NCI-H2081 treated with DMSO at 0.1 percent for 48 hours (cell line): ENCODE measurements at places on chromosomes 3 and 15.
A peak's percentile ranks its signal among the peaks of the same experiment; 100 is the strongest.

GRCh38 chr3:127733781-127734180, 61.0 kb downstream of the ABTB1 start:
- no peak for DNase-seq

- no peak for DNase-seq
Observed at GRCh38 chr3:190554197-190554596, 40.3 kb downstream of the IL1RAP start.

DNA sequence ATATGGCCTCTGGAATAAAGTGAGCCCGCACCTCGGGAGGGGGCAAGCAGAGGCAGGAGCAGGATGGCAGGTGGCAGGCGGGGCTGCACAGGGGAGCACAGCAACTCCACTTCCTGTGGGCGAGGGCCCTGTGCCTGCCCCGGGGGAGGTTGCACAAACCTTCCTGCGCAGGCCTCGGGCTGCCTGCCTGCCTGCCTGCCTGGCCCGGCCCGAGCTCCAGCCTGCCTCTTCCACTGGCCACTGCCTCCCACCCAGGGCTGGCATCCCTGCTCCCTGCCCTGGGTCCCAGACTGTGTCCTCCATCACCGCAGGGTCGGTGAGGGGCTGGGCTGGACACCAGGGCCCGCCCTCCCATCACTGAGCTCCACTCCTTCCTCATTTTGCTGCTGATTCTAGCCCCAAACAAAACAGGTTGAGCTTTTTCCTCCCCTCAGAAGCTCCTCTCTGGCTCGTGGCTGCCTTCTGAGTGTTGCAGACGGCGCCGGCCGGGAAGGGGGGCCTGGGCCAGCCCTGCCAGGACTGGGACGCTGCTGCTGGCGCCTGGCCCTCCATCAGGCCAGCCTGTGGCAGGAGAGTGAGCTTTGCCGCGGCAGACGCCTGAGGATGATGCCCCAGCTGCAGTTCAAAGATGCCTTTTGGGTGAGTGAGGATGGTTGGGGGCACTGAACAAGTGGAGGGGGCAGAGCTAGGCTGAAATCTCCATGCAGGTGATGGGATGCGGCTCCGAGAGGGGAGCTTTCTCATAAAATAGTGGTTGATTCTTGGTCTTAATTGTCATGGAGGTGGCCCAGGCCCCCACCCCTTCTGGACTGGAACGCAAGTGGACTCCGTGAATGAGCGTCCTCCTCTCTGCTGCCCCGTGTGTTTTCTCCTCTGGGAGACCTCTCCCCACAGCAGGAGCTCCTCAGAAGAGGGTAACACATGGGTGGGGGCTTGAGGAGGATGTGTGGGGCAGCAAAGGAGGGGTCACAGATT, at the start of gene PSTPIP1:
Gene PSTPIP1, plus strand, starts transcription at position 156 of the 975 bp plus-strand sequence. Its CDS starts 448 bp downstream, at position 604.
- no peak for DNase-seq

DNA sequence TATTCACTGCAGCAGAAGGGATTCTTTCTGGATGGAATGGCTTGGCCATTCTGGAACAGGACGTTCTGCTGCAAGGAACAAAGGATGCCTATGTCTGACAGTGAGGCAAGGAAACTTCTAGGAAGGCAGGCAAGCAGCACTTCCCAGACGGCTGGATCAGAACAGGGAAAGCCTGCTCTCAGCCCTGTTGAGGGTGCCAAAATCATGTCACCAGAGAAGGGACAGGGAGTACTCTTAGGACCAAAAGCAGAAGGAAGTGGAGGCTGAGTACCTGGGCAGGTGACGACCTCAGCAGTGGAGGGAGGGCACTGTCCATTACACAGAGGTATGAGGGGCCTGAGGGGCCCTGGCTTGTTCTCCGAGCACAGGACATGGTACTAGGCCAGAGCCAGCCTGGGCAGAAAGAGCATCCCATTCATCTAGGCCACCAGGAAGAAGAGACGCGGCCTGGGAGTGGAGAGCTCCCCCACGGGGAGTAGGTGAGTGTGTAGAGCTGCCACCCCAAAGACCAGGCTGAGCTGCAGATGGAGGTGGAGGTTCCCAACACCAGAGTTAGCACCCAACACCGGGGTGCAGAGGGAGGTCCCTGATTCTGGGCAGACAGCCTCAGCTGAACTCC, 9.6 kb downstream of the KLF15 start:
- DNase-seq: no peak

DNA sequence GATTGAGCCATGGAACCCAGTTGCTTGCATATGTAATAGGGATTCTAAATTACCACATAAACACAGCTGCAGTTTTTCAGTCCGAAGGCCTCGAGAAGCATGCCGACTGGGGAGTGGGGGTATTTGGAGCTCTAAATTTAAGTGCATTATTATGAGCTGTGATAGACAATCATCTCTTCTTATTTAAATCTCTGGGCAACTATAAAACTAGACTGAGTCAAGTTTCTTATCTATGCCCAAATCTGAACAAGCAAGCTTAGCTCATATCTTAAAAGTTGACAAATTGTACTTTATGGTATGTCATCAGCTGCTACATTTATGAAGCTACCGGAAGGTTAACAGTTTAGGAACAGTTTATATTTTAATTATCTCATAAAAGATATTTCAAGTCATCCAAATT, 19.5 kb upstream of the THRB start:
- no peak for DNase-seq

DNA sequence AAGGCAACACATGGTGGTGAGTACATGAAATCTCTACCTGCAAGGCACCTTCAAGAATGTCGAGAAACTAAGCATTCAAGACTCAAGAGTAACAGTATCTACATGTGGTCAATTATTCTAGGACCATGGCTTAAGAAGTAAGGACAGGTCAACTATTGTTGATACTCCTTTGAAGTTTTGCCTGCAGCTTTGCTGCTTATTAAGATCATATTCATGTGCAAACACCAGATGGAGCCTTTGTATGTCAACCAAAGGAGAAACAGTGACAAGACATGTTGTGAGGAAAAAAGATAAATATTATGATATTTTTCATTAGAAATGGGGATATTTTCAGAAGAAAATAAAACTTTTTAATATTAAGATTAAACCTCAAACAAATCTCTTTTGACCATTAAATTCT, 52.3 kb upstream of the FGF7 start:
- DNase-seq: no peak

DNA sequence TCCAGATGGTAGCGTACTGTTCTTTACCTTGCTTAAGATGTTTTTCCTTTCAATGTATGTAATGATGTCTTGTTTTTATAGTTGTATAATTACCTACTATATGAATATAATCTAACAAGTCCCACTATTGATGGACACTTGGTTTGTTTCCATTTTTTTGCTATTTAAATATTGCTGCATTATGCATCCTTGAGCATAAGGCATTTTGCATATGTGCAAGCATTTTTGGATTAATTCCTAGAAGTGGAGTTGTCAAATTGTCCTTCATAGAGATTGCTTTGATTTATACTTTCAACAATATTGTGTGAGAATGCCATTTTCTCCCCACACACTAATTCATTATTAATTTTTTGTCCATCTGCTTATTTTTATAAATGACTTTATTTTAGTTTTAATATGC, 17.7 kb downstream of the TOPAZ1 start:
- no peak for DNase-seq

DNA sequence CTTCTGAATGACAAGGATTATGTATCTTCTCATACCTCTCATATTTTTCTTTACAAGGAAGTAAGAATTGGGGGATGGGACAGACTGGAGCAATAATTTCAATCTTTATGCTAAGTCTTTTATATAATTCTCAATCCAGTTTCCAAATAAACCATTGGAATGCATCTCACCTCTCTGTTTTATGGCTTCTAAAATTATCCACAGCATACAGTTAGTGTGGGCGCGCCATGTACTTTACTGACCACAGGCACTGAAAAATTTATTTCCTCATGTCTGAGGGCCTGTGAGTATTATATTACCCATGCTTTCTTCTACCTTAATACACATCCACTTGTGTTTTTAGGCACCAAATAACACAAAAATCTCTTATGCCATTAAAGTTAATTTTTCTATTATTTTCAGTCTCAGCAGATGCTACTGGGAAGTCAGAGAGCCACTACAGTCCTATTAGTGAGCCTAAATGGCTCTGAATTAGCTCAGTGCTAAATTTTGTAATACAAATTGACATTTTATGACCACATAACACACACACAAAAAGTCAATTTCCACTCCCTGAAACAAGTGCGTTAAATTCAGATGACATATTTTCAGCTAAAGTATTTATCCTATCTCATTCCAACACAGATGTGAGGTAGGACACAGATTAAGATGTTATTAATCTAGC, 39.3 kb downstream of the SLITRK3 start:
- DNase-seq: no peak

- no peak for DNase-seq
Observed at GRCh38 chr3:58555203-58555602, 18.2 kb upstream of the ACOX2 start.

GRCh38 chr3:168285506-168285905, 189.8 kb upstream of the GOLIM4 start:
- no peak for DNase-seq

GRCh38 chr3:14646131-14646573, 5.4 kb upstream of the CCDC174 start:
- no peak for DNase-seq

- DNase-seq: no peak
Observed at GRCh38 chr15:36358523-36358922, 220.9 kb upstream of the CDIN1 start.

- DNase-seq: no peak
Observed at GRCh38 chr3:85576697-85577200, 618.0 kb downstream of the CADM2 start.

DNA sequence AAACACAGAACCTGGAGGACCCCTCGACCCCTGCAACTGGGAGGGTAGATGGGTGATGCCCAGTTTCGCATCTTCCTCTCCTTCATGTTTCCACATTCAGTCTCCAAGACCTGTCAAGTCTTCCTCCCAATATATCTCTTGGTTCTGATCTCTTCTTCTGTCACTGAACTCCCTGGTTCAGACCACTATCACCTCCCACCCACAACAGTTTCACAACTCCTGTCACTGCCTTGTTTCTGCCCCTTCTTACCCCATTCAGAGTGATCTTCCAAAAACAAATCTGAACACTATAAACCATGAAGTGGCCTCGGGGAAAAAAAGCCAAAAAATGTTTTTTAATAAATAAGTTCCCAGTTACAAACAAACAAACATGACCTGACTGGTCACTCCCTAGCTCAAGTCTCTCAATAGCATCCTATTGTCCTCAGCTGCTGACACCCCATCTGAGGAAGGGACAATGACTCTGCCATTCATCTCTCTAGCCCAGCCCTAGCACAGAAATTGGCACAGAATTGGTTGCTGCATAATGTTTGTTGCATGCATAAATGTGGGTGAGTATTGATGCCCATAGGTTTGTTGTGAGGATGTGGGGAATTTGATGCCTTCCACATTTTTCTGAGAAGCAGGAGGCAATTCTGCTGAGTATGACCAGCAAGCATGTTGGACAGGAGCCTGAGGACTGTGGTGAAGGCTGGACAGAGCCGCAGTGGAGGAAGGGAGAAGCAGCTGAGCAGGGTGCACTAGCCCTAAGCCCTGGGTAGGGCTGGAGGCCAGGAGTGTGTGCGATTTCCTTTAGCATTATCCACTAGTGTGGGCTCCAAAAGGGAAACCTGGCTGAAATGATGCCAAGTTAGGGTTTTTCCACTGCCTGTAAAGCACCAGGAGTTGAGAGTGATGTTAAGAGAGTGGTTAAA, 12.2 kb upstream of the XYLB start:
- DNase-seq: no peak

GRCh38 chr3:38878646-38879045, 62.6 kb upstream of the SCN10A start:
- DNase-seq: no peak

DNA sequence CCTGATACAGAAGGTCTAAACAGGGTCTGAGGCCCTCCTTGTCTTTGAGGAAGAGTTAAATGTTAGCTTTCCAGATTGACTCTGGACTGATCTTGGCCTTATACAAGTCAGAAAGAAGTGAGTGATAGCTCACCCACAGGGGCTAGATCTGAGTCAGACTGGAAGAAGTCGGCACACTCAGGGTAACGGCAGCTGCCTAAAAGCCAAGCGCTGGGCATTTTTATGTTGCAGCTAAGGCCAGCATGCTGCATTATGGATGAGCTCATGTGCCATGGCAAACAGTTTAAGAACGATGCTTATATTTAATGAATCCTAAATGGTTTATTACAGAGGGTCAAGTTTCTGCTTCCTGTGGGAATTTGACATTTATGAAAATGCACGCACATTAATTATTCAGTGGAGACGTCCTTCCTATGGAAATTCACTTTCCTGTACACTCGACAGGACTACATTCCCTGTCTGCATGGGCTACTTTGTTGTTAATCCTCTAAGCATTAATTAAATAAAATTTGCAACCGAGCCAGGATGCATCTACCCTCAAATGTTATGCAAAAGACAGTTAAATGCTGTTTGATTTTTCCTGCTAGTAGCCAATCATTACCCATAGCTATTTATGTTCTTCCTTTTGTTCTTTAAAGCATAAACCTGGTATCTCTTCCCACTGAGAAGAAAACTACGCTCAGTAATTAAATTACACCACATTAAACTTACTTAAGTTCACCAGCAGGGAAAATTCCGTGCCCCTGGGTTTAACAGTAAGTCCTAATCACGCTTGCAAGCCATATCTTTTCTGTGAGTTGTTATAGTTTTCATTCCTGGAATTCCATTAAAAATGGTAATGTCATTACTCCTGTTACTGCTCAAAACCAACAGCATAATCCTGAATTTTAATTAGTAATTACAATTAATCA, 762.7 kb upstream of the CFAP20DC start:
- no peak for DNase-seq

GRCh38 chr3:19427422-19428149, 279.3 kb downstream of the KCNH8 start:
- no peak for DNase-seq

- DNase-seq: peak; percentile 5
Observed at GRCh38 chr15:48084759-48085590, 35.8 kb upstream of the SLC24A5 start.

DNA sequence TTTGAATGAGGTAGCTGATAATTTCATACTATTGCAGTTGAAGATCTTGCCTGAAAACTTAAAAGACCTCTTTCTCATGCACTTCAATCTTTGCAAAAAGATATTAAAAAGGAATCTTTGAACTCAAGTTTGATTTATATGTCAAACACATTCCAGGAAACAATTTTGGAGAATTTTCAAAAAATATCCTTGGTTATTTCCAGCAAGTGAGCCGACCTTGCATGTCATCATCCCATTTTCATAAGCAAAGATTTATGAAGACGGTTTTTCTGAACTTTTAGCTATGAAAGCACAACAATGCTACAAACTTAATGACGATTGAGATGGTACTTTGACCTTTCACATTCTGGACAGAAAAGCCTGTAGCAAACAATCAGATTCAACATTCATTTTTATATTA, 95.6 kb downstream of the RFX7 start:
- no peak for DNase-seq

- DNase-seq: no peak
Observed at GRCh38 chr3:189500299-189500698, 130.9 kb upstream of the TP63 start.

DNA sequence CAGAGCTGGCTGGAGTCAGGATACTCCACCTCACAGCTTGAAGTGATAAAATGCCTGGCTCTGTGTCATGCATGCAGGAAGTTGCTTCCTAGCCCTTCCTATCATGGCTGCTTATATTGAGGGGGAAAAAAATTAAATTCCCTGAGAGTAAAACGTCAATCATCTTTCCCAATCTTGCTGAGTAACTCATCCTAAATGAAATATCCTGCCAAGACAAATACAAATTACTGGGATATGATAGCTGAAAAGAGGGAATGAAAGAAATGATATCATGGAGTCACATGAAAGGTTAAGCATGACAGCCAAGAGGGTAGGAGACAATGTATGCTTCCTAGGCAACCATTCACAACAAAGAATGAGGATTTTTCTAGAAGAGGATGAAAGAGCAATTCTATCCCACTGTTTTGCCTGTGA, 110.6 kb downstream of the ABI3BP start:
- no peak for DNase-seq

- no peak for DNase-seq
Observed at GRCh38 chr3:24318677-24319287, 175.9 kb downstream of the THRB start.
